SK-MEL-5 (cell line): ENCODE measurements at places on chromosomes 7 and 10.

- DNase-seq: no peak
These were observed 340.9 kb downstream of the SEMA3D start for GRCh38 chr7:84845971-84846370.

DNA sequence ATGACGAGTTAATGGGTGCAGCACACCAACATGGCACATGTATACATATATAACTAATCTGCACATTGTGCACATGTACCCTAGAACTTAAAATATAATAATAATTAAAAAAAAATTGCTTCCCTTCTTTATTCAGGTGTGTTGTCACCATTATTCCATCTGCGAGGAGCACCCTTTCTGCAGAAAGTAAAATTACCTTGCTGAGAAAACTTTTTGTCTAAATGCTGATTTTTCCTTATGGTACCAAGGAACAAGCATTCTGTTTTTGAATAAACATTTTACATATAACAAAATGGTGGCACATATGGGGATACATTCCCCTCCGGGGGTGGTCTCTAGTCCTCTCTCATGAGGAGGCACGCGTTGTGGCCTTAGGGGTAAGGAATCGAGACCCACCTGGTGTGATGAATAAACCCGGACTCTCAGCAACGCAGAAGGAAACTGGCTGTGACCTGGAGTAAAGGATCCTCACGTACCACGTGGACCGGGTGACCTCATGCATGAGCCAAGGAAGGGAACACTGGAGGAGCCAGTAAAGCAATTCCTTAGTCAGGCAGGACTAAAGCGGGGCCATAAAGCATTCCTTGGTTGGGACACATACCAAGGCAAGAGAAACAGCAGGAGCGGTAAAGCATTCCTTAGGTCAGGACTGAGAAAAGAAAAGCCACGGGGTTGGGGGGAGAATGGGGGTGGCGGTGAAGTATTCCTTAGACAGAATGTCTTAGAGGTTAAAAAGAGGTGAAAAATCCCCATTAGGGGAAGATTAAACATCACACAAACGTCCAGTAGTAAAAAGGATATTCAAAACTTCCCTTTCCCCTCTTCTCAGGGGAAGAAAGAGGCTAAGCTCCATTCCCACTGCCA, 20.8 kb upstream of the OPTN start:
- DNase-seq: no peak

DNA sequence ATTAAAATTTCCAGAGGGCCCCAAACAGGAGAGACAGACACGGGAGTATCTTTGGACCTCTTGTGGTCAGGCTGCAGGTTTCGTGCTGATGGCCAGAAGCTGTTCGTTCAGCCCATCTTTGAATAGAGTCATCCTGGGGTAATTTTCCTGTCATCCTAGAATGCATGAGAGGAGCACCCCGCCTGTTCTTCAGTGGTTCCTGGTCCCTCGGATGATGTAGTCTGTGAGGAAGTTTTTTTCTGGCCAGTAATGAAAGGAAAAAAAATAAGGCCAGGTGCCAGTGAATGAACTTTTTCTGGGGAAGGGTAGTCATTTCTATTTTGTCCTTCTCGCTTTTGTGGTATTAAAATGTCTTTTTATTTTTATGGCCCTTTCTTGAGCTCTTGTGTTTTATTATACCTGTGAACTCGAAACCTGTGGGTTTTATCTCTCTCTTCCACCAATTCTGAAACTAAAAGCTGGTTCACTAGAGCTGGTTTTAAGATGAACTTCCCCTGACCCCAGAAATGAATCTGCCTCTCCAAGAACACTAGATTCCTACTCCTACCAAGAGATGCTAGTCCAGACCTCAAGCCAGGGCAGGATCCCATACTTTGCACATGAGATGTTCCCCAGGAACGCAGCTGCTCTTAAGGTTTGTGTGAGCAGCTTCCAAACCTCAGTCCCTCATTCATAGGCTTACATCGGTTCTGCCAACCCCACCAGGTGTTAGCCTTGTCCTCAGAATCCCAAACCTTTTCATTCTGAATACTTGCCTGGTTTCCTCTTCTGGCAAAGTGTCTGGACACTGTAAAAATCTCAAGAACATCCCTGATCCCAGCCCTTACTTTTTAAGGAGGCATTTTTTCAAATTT, 15.4 kb upstream of the MEST start:
- DNase-seq: no peak

DNA sequence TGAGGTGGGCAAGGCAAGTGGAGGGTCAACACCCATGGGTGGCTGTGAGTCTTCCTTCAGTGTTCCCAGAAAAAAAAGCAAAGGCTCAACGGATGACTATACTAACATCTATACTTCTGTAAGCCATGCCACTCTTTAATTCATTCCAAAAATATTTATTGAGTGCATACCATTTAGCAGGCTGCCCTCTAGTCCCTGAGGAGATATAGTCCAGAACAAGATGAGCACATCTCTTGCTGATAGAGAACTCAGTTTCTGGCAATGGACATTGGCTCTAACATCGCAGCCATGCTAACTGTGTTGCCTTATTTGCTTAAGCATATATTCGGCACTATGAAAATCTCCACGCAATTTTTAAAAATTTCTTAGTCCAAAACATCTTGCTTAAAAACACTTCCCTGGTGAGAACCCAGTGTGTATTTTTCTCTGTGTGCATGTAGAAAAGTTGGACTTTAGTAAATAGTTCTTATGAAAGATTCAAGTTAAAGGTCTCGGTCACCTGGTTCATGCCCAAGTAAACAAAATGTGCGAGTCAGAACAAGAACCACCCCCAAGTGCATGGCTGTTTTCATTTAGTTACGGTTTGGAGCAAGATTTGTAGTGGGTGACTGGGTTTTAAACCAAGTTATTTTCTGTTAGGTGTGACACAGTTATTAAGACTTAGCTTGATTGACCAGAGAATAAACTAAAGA, 69.8 kb downstream of the MET start:
- DNase-seq: no peak

- no peak for DNase-seq
These were observed 130.0 kb downstream of the PLXNA4 start for GRCh38 chr7:132446260-132446659.

GRCh38 chr7:100483090-100483721, 521 bp upstream of the NYAP1 start:
- peak; percentile 65 for DNase-seq

GRCh38 chr10:110993024-110993693, 73.8 kb downstream of the SHOC2 start:
- DNase-seq: peak; percentile 24

GRCh38 chr10:6124666-6125065, 35.8 kb downstream of the RBM17 start:
- DNase-seq: peak; percentile 94

GRCh38 chr10:95988702-95989101, 54.7 kb upstream of the CCNJ start:
- peak; percentile 29 for DNase-seq

DNA sequence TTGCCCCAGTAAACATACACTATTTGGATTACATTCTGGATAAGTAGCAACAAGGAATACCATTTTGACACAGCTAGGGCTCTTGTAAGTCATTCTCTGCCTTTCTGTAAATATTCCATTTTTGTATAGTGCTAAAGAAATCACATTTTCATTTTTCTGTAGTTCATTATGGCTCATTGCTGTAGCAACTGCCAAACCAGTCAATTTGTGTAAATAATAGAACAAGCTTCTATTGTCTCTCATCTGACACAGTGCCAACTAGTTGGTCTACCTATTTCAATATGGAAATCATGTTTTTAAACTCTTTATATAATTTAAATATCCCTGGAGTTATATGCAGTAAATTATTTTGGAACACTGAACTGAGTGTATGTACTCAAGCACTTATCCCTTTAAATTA, 193.7 kb downstream of the RELN start:
- no peak for DNase-seq

- peak; percentile 38 for DNase-seq
These were observed 489 bp downstream of the MAP3K8 start for GRCh38 chr10:30434273-30435072.

- DNase-seq: peak; percentile 63
These were observed 775.3 kb upstream of the POM121L12 start for GRCh38 chr7:52260046-52260665.

GRCh38 chr10:9102026-9102425, 1047.5 kb downstream of the GATA3 start:
- DNase-seq: no peak

DNA sequence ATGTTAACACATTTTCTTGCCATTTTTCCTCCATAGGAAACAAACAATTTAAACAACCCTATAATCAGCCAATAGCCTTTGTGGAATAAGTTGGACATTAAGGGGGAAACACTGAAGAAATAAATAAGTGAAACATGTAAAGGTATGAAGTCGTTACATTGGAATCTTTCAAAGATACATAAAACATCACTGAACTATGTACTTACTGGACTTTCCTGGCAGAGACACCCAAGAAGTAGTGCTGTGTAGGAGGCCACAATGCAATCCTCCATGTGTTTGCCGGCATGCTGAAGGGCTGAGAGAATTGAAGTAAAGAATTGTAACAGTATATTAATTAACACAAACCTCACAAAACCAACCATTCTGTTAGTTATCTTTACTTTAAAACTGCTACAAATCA, 76.5 kb upstream of the GRID1 start:
- no peak for DNase-seq

- DNase-seq: no peak
These were observed 142.1 kb downstream of the GRID1 start for GRCh38 chr10:86224354-86225102.

DNA sequence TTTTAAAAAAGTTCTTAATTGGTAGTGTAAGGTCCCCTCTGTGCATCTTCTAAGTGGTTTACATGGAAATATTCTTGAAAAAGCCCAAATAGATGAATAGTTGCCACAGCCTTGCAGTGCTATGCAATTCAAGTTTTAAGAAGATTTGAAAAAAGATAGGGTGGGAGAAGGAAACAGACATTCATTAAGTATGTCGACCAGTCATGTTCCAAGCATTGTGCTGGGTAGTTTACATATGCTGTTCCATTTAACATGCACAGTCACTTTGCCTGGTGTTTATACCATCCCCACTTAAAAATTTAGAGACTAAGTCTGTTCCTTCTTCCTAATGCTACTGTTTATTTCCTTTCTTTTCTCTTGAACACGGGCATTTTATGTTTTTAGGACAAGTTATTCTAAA, 28.1 kb upstream of the NAMPT start:
- no peak for DNase-seq

- DNase-seq: no peak
These were observed 30.6 kb downstream of the DRGX start for GRCh38 chr10:49365275-49365674.

- no peak for DNase-seq
These were observed 133.9 kb downstream of the ANLN start for GRCh38 chr7:36523371-36524101.

GRCh38 chr10:101053516-101053915, 8.3 kb upstream of the KAZALD1 start:
- DNase-seq: no peak

DNA sequence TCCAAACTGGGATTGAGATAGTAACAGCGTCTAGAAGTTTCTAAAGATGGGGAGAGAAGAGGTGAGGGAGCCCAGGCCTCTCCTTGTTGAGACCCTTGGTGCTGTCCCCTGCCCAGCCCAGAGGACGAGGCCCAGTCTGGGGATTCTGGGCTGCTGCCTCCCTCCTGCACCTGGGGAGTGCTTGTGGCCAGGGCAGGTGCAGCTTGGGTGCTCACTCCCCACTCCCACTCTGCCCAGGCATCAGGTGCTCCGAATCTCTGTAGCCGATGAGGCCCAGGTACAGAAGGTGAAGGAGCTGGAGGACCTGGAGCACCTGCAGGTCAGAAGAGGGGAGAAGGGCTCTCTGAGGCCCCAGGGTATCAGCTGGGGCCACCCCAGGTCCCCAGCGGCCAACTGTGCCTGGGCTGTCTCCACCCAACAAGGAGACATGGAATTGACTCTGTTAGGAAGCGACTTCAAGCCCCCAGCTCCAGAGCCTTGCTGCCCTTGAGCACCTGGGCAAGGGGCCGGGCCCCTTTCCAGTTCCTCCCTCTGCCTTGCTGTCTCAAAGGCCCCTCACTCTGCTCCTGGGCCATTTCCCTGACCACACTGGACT, 664 bp downstream of the CPA1 start:
- DNase-seq: no peak

DNA sequence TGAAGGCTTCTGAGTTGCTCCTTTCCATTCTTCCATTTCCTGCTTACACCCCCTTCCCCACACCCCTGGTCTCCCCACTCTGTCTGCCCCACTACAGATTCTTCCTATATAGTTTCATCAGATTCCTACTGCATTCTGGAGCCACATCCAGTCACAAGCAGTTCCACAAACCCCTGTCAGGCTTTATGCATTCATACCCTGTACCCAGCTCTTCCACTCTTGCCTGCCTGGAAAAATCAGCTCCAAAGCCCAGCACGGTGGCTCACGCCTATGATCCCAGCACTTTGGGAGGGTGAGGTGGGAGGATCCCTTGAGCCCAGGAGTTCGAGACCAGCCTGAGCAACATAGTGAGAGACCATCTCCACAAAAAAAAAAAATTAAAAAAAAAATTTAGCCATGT, 60.4 kb downstream of the C10orf67 start:
- DNase-seq: no peak

- DNase-seq: peak; percentile 58
These were observed 3.1 kb upstream of the CUX1 start for GRCh38 chr7:101814081-101814990.

DNA sequence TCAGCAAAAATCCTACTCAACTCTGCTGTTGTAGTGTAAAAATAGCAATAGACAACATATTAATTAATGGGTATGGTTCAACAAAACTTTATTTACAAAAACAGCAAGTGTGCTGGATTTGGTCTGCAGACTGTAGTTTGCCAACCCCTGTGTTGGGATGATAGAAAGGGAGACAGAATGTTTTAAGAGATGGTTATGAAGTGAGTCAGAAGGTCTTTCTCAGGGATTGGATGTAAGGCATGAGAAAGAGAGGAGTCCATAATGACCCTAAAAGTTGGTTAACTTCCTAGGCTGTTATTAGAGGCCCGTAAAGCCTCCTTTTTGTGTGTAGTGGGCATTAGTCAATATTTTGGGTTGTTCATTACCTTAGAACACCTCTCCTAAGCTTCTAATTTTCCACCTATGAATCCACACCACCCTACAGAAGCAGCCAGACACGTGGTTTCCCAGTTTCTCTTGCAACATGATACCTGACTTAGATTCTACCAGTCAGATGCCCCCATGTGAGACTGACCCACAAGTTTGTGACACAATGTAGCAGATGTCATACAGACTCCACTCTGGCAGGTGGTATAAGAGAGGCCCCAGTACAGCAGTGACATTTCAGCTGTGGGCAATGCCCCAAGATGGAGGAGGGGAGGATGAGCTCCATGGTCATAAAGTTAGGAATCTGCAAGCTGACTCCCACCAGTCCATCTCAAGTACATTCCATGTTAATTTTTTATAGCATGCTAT, 1015.6 kb downstream of the KCNMA1 start:
- DNase-seq: no peak

GRCh38 chr7:94394437-94395140, at the start of gene COL1A2:
TSS of gene COL1A2 (plus strand) at chr7:94394895. CDS start at chr7:94395032, 137 bp downstream.
- DNase-seq: no peak

GRCh38 chr10:62467527-62467926, 93.4 kb downstream of the ZNF365 start:
- no peak for DNase-seq
